Thoracic aorta (tissue), 2 donors: ENCODE measurements at places on chromosomes 4 and X. TPM values are rescaled to one million over a fixed set of nuclear protein-coding genes. Genes with fewer than 3 reads are reported as not detected.

GRCh38 chr4:86096373-86096772, 263.5 kb downstream of the MAPK10 start:
- no peaks in the 10 kb centered on the region for H3K27me3 ChIP-seq
- H3K27ac ChIP-seq, result no peak overlapping the region
- H3K4me3 ChIP-seq, result no peak overlapping the region
- no peak for DNase-seq

DNA sequence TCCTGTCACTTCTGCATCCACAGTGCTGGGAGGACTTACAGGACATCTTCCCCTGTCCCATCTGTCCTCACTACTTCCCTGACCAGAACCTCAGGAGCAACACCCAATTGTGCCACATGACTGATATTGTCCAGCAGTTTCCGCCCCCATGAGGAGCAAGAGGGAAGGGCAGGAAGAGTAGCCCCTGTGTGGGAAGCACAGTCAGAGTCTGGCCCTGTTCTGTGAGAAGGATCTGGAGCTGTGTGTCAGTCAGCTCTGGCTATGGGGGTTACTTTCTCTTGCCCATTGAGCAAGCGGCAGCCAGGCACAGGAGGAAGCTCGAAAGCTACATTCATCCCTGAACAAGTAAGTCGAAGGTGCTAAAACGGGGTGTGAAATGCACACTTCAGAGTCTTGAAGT, 14.8 kb upstream of the TRIM60 start:
- no peak overlapping the region for H3K27ac ChIP-seq
- no peaks in the 10 kb centered on the region for H3K27me3 ChIP-seq
- no peak for DNase-seq
- no peaks in the 10 kb centered on the region for H3K36me3 ChIP-seq
- H3K4me3 ChIP-seq, result no peak overlapping the region

DNA sequence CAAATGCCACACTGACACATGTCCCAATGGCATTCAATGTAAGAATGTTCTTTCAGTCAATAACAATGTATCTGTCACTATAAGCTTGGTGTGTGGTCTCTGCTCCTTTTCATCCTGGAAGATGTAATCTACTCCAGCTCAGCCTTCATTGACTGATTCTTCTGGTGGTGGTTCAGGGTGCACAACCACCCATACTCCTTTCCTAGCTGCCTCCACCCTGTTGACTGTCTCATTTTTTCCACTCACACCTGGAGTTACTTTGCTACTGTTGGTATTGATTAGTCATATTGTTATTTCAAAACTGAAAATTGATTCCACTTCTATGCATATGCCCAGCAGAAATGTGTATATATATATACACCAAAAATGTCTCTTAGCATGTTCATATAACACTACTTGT, 140.5 kb downstream of the ASB9 start:
- no peak overlapping the region for H3K4me3 ChIP-seq
- DNase-seq, result no peak
- H3K27ac ChIP-seq, result no peak overlapping the region
- no peaks in the 10 kb centered on the region for H3K4me1 ChIP-seq
- H3K36me3 ChIP-seq, result no peaks in the 10 kb centered on the region

RPL39 gene
- 889 TPM for total RNA-seq

MAGEA2B gene
- total RNA-seq, result not detected
